Muscle of arm (tissue), 14 donors: ENCODE measurements at places on chromosomes 6 and 20. TPM values are rescaled to one million over a fixed set of nuclear protein-coding genes. Genes with fewer than 3 reads are reported as not detected.

GRCh38 chr20:58017231-58017969, 211.1 kb downstream of the ANKRD60 start:
- DNase-seq, result no peak

KCNB1 gene
- polyA plus RNA-seq, result 10.4 TPM

GRCh38 chr6:42350911-42351310, 100.8 kb downstream of the TRERF1 start:
- DNase-seq, result no peak

DNA sequence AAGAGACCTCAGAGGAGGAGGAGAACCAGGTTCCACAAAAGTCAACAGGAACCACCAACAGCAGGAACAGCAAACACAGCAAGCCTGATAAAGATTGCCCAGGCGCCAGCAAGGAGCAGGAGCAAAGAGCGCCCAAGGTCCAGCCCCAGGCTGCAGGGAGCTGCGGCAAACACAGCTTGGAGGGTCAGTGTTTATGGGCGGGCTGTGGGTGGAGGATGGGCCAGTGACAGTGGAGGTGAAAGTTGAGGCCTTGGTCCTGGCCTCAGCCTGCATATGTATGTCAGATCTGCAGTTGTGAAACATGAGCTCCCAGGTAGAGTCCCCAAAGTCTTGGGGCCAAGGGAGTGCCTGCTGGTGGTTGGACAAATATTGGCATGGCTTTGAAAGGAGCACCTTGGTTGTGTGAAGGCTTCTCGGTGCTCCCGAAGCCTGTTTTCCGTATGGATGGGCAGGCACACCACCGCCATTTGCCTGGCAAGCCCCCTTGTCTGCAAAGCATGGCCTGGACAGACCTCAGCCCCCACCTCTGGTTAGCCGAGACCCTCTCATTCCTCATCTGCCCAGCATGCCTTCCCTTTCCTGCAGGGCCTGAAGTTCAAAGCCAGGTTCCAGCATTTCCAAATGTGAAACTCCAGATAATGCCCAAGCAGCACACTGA, 2.0 kb upstream of the CAPN11 start:
- DNase-seq, result no peak

NNAT gene
- 638 TPM for polyA plus RNA-seq

DNA sequence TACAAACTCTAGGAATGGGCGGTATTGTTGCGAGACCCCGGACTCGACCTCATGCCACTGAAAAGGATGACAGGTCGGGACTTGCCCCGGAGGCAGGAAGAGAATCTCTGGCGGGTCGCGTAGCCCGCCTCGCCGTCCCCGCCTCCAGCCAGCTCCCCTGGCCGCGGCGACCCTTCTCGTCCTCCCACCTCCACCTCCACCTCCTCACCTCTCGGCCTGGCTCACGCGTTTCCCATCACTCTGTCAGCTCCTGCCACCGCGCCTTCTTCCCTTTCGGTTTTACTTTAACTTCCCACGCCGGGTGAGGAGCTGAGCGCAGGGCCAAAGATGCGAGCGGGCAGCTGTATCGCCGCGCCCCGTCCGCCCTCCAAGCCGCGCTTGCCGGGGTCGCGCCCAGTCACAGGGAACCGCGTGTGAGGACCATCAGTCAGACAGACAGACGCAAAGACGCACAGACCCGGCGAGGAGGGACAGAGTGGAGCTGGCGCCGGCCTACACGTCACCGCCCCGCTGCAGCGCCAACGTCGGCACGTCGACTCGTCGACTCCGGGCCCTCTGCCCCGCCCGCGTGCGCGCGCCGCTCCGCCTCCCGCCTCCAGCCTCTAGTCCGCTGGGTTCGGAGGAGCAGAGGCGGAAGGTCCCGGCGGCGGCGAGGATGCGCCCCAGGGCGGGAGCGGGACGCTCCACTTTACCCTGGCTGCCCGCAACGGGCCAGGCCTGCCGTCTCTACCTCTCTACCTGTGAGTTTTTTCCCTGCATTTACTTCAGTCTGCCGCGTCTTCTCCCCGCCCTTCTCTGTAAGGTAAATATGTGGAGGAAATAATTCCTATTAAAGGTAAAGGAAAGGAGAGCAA, at the start of gene ASCC3:
TSS of gene ASCC3 (minus strand) at position 477 of the 854 bp plus-strand sequence. CDS start 13,332 bp downstream, outside the sequence.
- DNase-seq, result peak; percentile 92

DNA sequence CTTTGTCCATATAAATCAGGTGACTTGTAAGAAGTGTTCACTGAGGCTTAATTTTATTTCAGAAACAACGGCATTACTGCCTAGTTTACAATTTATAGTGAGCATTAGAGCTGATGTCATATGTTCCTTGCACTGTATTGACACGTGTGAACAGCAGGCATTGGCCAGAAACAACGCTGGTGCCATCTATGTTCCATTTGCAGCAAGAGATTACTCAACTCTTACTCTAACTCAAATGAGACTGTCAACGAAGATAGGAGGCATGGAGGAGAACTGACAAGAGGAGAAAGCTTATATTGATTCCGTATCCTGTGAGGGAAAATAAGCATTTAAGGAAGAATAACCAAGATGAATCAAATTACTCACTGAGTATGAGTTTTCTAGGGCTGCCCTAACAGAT, 48.4 kb downstream of the MTFR2 start:
- no peak for DNase-seq

DNA sequence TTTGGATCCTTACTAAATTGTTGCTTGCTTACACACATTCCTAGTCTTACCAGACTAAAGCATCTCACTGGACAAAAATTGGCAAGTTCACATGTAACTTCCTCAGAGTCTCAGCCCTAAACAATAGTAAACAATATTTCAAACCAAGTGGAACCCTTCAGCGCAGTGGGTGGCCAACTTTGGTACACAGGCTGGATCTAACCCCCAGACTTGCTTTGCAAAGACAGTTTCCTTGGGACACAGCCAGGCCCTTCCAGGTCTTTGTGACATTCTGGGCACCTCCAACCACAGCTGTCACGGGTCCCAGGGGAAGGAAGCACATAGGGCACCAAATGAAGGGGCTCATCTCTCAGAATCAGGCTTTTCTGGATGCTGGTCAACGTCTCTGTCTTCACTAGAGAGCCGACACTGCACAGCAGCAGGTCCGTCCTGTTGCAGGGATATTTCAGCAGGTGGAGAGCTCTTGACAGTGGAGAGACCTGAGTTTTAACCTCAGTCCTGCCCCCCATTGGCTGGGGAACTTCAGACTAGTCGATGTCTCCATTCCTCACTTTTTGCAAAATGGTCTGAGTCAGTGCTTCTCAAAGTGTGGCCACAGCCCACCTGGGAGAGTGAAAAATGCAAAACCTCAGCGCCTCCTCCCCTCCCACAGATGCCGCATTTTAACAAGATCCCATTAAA, 91.4 kb downstream of the BFSP1 start:
- DNase-seq, result no peak

- no peak for DNase-seq
These were observed 159.6 kb downstream of the SYNDIG1 start for GRCh38 chr20:24628985-24629384.

DSP gene
- 3.9 TPM for polyA plus RNA-seq

SPAG4 gene
- polyA plus RNA-seq, result 1.9 TPM

GRCh38 chr6:36779227-36779626, 60.0 kb downstream of the CPNE5 start:
- no peak for DNase-seq

GTSF1L gene
- not detected for polyA plus RNA-seq

SLC4A11 gene
- 1.3 TPM for polyA plus RNA-seq

CFAP61 gene
- polyA plus RNA-seq, result 7.6 TPM

- DNase-seq, result no peak
These were observed 44.4 kb downstream of the HLA-DRA start for GRCh38 chr6:32483968-32484613.

GRCh38 chr6:83464381-83465140, 33.7 kb upstream of the ME1 start:
- DNase-seq, result no peak

- DNase-seq, result no peak
These were observed 32.1 kb downstream of the PKIG start for GRCh38 chr20:44614525-44614924.

HLA-DOB gene
- polyA plus RNA-seq, result not detected

DEFB115 gene
- polyA plus RNA-seq, result not detected

DNA sequence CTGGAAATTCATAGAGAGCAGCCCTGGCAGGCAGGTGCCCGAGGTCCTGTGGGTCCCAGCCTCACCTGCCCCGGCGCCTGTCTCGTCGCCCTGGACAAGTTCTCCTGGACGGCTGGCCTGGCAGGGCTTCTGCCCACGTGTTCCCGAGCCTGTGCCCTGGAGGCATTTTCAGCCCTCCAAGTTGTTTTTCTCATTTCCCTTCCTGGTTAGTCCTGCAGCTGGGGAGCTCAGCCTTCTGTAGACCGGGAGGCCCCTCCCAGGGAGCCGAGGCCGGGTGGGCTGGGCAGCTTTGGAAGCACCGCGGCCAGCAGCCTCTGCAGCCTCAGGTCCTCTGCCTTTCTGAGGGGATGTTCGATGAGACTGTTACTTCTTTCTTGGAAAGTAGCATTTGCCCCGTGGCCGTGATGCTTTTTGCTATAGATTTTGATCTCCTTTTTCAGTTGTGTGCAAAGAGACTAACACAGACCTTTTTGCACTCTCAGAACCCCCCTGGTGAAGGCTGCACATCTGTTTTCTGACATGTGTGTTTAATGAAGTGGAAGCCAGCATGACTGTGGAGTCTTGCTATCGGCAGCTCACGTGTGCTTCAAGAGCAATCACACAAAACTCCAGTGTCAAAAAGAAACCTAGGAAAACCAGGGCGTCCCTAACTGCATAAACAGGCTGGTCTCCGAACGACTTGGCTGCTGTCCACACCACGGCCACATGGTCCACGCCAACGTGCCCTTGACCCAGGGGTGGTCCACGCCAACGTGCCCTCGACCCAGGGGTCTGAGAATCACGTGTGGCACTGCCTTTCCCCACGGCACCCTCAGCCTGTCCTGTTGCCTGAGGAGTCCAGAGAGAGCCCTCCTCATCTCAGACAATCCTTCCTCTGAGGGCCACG, 207.5 kb downstream of the SMOC2 start:
- DNase-seq, result no peak

SMIM26 gene
- polyA plus RNA-seq, result 99.9 TPM

GRCh38 chr6:80163754-80164187, 57.3 kb downstream of the BCKDHB start:
- no peak for DNase-seq

- DNase-seq, result no peak
These were observed 37.4 kb downstream of the ATXN1 start for GRCh38 chr6:16723826-16724225.

GRCh38 chr6:169789146-169789943, 37.9 kb downstream of the ERMARD start:
- DNase-seq, result no peak

DNA sequence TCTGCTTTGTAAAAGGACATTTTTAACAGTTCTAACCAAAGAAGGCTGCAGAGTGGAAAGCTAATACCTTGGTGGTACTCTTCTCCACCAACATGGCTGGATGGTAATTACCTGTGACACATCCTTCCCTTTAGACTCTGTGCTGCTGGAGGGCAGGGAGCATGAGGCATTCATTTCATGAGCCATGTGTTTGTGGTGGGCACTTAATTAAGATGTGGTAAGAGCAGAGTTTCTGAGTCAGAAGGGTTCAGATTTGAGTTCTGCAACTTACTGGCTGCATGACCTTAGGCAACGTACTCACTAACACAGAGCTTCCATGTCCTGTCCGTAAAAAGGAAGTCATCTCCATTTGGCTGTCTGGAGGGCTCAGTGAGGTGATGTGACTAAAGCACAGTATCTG, 9.1 kb upstream of the ZNF133 start:
- DNase-seq, result no peak

KIFC1 gene
- 22.4 TPM for polyA plus RNA-seq

TNFRSF21 gene
- polyA plus RNA-seq, result 19.2 TPM

DEFB132 gene
- not detected for polyA plus RNA-seq

GRCh38 chr6:20135677-20136268, 76.5 kb downstream of the MBOAT1 start:
- DNase-seq, result no peak

MEI4 gene
- polyA plus RNA-seq, result 0.07 TPM

PNPLA1 gene
- 0.44 TPM for polyA plus RNA-seq

GRCh38 chr6:63793465-63794137, 158.0 kb downstream of the PHF3 start:
- no peak for DNase-seq

POLR1H gene
- 19.2 TPM for polyA plus RNA-seq

DNA sequence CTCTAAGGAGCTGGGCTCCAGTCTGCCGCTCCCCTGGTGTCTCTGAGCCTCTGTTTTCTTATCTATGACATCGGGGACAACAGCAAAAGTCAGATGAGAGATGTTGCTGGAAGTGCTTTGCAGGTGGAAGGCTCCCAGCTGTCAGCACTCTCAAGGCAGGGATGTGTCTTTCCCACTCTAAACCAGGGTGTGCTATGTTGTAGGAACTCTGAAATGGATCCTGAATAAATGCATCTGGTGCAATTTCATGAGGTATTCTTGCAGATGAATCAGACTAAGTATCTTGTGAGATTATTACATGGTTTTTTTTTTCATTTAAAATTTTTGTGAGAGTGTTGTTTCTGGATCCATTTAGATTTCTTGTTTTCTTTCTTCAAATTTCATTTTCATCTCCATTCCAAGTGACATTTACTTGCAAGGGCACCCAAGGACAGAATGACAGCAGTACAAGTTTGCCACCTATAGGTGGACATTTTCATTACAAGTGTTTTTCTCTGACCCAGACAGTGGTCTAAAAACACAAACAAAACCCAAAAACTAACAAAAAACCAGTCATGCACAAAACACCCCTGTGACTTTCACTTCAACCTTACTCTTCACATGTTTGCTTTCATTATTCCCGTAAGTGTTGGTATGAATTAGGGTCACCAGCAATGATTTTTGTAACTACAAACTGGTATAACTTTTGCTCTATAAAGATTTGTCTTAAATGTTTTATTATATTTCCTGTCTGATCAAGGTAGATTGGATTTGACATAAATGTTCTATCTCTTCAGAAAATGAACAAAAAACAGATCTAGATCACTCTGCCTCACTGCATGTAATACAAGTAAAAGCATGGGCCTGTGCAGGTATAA, 14.7 kb upstream of the SIM1 start:
- no peak for DNase-seq

MUC21 gene
- not detected for polyA plus RNA-seq

- DNase-seq, result no peak
These were observed 11.8 kb upstream of the STXBP5 start for GRCh38 chr6:147192278-147192911.

- no peak for DNase-seq
These were observed 709.8 kb downstream of the EPM2A start for GRCh38 chr6:145025488-145025887.

SMIM28 gene
- not detected for polyA plus RNA-seq

DNA sequence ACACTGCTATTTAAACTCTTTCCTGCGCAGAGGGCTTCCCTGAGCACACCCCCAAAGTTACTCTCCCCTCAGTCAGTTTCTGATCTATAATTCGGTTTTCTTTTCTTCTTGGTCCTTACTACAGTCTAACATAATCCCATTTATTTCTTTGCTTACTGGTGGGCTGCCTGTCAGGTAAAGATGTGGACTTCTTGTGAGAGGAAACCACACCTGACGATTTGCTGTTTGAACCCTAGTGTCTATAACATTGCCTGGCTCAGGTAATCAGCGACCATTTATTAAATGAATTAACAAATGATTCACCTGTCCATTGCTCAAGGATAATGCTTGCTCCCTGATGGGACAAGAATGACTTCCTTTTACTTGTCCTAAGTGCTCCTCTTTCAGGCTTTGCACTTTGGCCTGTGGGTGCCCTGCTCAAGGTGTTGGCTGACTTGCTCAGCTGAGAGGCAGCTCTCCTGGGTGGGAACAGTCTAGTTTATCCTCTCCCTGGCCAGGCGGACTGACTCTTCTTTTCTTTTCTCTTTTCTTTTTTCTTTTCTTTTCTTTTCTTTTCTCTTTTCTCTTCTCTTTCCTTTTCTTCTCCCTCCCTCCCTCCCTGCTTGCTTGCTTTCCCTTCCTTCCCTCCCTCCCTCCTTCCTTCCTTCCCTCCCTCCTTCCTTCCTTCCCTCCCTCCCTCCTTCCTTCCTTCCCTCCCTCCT, 233.1 kb downstream of the BCAS1 start:
- DNase-seq, result no peak

COL10A1 gene
- polyA plus RNA-seq, result 0.41 TPM

- DNase-seq, result no peak
These were observed 61.3 kb upstream of the TBXT start for GRCh38 chr6:166228839-166229528.
